Left renal pelvis (tissue), 4 donors: ENCODE measurements at places on chromosomes 6 and 20. TPM values are rescaled to one million over a fixed set of nuclear protein-coding genes. Genes with fewer than 3 reads are reported as not detected.

The TFAP2D gene
- not detected for polyA plus RNA-seq

The PPP1R16B gene
- 7.5 TPM for polyA plus RNA-seq

The ALDH5A1 gene
- polyA plus RNA-seq: 15.8 TPM

GRCh38 chr6:158703111-158703836, 53.4 kb downstream of the SYTL3 start:
- no peak for DNase-seq

DNA sequence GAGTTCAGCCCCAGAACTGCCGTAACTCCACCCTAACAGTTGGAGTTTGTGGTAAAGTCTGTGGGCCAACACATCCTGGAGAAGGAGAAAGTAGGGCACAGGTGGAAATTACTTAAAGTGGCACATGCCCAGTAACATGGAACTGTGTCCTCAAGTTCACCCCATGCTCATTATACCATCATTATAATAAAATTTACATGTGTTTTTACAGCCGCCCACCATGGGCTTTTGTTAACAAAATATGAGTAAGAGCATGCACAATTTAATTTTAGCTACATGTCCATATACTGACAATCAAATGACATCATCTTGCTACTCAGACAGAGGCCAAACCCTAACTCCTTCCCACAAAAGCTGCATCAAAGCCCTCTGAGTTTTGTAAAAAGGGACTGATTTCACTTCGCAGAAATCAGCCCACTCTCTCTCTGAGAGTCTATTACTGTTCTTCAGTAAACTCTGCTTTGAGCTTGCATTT, 17.3 kb upstream of the ELOVL4 start:
- DNase-seq: no peak

DNA sequence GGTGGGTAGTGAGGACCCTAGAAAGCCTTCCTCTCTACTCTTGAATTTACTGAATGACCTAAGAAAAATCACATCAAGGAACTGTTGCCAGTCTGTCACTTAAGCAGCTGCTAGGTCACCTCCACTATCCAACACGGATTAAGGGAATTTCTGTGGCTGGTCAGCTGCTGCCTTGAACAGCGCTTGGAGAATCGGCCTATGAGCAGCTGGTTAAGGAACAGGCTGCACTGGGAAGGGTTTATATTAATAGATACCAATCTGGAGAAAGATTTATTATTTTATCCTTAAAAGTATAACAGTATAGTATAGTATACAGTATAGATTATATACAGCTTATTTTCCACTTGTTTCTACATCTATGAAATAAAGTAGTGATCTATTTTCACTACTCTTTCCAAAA, 6.5 kb downstream of the PTPRK start:
- no peak for DNase-seq

DNA sequence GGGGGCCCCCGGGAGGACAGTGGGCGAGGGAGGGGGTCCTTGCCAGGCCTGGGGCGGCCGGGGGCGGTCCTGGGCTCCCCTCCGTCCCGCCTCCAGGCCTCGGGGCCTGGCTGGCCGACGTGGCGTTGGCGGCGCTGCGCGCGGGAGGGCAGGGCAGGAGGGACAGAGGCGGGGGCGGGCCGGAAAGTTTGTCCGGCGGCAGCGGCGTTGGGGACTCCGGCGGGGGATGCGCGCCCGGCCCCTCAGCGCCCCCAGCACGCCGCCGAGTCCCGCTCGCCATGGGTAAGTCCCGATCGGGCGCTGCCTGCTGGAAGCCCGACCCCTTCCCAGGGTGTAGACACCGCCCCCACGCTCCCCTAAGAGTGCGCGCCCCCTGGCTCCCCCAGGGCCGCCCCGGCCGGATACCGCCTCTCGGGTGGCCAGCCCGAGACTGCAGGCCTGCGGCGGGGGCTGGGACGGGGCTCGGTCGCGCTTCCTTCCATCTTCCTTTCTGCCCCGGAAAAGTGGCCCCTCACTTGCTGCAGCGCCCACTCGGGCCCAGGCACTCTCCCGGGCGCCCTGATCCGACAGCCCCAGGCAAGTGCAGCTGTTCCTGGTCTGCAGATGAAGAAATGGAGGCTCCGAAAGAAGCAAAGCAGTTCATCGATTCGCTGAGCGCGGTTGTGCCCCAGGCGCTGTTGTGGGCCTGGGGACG, at the start of gene SLC2A10:
Gene SLC2A10 (plus strand): TSS at position 191 of the 694 bp plus-strand sequence. CDS start 88 bp downstream, at position 279.
- no peak for DNase-seq
